ENCODE measurements at places on chromosomes 6 and 20.
A peak's percentile ranks its signal among the peaks of the same experiment; 100 is the strongest.

DNA sequence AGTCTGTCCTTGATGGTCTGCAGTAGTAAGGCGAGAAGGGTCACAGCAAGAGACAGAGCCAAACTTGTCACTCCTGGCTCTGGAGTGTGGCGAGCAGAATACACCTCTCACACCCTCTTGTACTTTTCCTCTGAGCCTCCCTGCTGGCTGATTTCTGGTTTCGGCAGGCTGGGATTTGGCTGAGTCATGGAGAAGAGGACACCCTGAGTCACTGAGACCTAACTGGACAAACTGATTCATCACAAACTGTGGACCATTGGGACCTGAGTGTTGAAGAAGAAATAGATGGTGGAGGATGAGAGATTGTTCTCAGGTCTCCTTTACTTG is 101.7 kb downstream of the F13A1 start:
- no peak for DNase-seq

DNA sequence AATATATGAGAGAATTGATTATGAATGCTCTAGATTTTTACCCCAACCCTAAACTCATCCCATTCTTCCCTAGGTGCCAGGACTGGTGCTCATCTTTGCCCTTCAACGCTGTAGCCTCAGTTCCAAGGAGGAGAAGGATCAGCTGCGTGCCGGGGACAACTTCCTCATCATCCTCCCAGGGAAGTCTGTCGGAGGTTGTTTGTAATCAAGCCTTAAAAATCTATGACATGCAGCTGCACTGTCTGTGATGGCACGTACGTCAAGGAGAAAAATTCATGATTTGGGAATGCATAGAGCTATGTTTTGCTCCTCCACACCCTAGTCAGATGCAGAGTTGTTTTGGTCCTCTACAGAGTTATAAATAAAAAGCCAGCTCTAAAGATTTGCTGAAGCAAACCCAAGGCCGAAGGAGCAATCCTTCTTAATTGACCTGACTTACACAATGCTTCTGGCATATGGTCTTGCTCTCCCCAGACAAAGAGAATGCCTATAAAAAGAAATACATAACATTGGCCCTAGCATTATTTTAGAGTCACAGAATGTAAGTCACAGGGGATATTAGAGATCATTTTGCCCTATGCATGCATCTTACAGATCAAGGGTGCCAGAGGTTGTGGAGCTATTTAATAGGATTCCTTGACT is 244.2 kb downstream of the HIVEP2 start:
- no peak for DNase-seq

DNA sequence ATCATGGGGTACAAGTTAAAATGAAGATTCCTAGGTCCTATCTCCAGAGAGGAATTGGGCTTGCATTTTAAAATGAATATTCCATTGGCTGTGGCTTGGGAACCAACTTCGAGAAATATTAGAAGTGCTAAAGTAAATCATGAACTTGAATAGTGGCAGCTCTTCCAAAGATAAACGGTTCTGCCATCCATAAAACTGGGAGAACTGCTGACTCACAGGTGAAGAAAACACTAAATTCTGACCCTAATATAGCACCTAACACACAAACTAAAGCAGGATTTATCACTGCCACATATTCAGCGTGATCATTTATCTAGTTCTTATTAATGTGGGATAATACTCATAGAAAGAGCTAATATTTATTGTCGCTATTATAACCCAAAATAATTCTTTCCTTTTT is 508.1 kb upstream of the ID4 start:
- DNase-seq = no peak

DNA sequence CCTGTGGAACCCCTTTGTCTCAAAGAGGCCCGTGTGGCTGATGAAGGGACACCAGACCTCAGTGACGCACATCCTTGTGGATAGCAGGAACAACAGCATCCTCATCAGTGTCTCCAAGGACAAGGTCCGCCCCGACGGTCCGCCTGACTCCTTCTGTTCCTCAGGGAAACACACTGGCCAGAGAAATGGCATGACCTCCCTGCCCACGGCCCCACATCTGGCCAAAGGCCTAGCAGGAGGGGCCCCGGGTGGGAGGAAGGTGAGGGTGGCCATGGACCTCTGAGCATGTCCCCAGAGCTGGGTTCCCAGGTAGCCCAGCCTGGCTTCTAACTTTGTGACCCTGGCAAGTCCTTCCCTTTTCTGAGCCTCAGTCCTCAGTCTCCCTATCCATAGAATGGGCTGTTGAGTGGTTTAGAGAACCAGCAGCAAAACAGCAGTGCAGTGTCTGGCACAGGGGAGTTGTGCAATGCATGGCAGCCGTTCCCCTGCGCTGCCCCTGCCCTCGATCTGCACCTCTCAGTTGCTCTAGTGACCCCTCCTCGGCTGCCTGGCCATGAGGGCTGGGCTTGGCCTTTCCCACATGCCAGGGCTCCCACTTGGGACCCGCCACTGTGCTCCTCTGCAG is 48.3 kb downstream of the EFCAB8 start:
- no peak for DNase-seq

- DNase-seq = no peak
These were observed 191.7 kb upstream of the ZNF217 start for GRCh38 chr20:53785320-53785719.

DNA sequence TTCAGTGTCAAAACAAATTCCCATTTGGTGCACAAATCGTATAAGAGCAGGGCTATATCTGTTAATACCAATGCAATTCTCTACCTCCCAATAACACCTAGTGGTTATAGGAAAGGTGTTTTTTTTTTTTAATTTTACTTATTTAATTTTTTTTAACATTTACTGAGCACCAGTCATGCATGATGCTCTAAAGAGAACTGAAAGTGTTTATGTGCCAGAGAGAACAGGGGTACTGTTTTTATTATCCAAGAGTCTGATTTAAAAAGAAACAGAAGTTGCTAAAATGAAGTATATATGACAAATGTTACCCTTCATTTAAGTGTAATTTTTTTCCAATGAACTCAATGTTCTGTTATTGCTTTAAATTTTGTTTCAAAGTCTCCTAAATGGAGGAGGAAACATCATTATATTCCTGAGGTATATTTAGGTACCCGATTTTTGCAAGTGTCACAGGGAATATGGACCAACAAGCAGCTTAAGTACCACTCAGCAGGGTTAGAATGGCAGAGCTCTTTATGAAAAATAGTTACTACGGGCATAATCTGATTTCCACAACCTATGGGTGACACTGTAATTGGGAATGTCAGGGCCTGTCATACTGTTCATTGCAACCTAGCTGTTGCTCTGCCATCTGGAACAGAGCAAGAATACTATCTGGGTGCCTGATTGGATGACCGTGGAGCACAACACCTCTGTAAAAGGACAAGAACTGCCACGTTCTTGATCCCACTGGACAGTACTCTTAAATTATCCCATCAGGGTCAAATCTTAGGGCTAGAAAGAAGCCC is 195.4 kb downstream of the KHDRBS2 start:
- DNase-seq = no peak

- DNase-seq = no peak
These were observed 290.5 kb upstream of the MANEA start for GRCh38 chr6:95286874-95287273.

DNA sequence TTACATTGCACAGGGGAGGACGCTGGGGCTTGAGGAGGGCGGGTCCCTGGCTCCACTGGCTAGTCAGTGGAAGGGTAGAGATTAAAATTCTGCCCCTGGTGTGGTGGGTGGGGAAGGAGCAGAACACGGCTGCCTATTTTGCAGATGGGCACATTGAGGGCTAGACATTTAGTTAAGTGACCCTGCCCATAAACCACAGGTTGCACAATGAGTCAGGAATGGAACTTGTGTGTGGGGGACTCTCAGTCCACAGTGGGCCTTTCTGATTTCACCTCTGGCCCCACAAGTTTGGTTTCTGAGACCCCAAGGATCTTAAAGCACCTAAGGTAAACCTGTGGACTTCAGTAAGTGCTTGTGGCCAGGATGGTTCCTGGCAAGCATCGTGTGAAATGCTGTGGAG is 22.0 kb upstream of the CCDC167 start:
- DNase-seq = no peak

DNA sequence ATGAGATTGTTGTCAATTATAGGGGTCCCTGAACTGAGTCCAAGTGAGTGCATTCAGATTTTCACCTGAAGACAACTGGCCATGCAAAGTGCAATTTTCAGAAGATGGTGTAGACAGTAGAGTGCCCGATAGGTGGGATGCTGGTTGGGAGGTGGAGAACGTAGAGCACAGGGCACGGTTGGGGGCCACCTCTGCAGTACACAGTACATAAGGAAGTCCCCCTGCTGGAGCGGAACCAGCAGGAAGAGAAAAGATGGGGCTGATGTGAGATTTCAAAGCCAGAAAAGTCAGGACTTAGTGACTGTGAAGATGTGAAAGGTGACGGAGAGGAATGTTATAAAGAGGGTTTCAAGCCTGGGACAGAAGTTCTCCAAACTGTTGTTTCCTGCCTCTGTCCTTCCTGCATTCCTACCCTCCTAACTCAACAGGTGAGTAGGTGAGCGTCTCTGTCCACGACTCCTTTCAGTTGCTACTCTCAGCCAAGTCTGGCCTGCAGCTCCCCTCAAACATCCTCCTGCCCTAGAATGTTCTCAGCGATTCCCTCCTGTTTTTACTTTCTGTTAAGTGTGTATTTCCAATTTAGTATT is 330.8 kb downstream of the PRL start:
- no peak for DNase-seq

DNA sequence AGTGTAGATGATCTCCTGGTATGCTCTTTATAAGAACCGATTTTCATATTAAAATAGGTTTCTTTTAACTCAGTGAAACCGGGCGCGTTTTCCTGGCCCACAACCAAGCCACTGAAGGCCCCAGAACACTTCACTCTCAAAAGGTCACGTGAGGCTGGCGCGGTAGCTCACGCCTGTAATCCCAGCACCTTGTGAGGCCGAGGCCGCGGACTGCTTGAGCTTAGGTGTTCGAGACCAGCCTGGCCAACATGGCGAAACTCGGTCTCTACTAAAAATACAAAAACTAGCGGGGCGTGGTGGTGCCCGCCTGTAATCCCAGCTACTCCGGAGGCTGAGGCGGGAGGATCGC is 402 bp upstream of the TAF8 start:
- DNase-seq = no peak

GRCh38 chr6:50851049-50851845 is 32.6 kb downstream of the TFAP2B start:
- no peak for DNase-seq

DNA sequence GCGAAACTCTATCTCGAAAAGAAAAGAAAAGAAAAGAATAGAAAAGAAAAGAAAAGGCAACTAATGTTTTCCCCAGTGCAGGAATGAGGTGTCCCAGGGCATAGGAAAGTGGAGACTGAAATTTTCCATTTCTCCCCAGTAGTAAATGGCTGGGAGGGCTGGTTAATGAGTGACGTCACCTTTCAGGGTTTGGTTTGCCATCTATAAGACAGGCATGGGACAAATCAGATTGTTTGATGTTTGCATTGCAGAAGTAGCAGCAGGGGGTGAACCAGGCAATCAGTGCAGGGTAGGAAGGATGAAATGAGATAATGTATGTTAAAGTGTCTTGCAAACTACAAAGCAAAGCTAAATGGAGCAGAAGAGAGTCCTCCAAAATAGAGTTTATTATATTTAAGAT is 533.4 kb downstream of the PKHD1 start:
- no peak for DNase-seq

DNA sequence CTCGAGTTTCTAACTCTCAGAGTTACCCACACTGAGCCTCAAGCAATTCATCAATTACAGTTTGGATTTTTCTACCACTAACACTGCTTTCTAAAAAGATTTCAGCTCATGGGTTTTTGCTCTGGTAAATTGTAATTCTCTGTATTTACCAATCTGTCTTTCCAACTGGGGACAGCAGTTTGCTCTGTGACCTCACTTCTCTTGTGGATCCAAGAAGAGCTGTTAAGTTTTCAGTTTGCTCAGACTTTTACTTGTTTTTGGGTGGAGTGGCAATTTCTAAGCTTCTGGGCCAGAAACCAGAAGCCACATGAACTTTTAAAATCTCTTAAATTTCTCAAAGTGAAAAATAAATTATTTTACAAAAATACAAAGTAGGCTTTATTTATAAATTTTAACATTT is 74.2 kb downstream of the ROS1 start:
- DNase-seq = no peak

DNA sequence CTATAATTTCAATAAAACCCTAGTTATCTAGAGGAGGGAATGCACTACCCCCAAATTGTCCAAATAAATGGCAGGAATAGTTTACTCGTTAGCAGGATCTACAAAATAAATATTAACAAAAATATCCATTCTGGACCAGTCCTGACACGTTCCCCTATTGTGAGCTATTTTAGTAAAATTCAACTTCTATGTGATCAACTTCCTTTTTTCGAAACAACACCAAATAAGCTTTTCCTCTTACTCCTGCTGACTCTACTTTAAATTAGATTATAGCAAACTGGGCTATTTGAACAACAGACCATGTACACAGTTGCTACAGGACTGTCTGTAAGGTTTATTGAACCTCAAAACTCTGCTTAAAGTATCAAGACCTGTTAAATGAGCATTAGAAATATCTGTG is 154.3 kb downstream of the IPCEF1 start:
- DNase-seq = no peak

GRCh38 chr6:80133020-80133419 is 26.5 kb downstream of the BCKDHB start:
- DNase-seq = peak; percentile 50

- no peak for DNase-seq
These were observed 111.3 kb upstream of the PRSS16 start for GRCh38 chr6:27136077-27136644.

GRCh38 chr6:20279608-20280287 is 67.5 kb upstream of the MBOAT1 start:
- DNase-seq = no peak

All from astrocyte (in vitro differentiated cells and primary cell).